Fibroblast of skin of back (primary cell): ENCODE measurements at places on chromosomes 1 and 21.

DNA sequence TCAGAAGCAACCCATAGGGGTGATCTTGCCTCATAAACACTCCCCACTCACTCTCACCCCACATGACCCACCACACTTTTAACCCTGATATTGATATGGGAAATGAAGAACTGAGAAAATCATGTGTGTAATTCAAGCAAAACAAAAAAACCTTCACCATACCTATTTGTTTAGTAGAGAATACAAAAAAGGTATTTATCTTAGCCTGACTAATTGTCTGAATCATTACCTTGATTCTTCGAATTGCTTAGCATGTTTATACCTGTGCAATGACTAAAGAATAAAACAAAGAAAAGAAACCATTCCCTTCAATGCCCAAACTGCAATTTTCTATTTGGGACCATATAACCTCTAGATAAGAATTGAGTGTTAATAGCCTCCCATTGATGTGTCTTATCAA, 1.8 kb downstream of the CLDN17 start:
- DNase-seq, result no peak

- DNase-seq, result no peak
Measured at GRCh38 chr1:105872817-105873216, 1183.7 kb upstream of the PRMT6 start.

- peak; percentile 33 for DNase-seq
Measured at GRCh38 chr1:243513726-243514491, 258.1 kb downstream of the SDCCAG8 start.

GRCh38 chr1:78318011-78318410, 172.8 kb upstream of the PTGFR start:
- DNase-seq, result peak; percentile 65

DNA sequence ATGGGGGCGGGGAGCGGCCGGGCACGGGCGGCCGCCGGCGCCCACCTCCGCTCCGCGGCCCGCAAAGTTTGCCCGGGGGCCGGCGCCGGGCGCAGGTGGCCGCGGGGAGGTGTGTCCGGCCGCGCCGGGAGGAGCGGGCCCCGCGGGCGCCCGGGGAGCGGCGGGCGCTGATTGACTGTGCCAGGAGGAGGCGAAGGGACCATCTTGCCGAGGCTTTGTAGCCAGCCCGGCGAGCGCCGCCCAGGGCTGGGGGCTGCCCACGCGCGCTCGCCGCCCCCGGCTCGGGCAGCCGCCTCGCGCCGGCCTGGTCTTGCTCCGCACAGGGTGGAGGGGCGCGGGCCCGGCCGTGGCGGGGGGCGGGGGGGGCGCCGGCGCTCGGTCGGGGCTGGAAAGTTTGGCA, 432 bp downstream of the EPHB2 start:
- no peak for DNase-seq

GRCh38 chr1:67683766-67684525, 1.1 kb upstream of the GADD45A start:
- DNase-seq, result peak; percentile 53

- no peak for DNase-seq
Measured at GRCh38 chr1:222923506-222923905, 108.7 kb downstream of the DISP1 start.

- no peak for DNase-seq
Measured at GRCh38 chr21:15893902-15894301, 164.1 kb downstream of the USP25 start.

- peak; percentile 14 for DNase-seq
Measured at GRCh38 chr1:28926629-28927265, 12.4 kb downstream of the EPB41 start.

- no peak for DNase-seq
Measured at GRCh38 chr1:43392702-43393101, 3.0 kb downstream of the SZT2 start.

- peak; percentile 6 for DNase-seq
Measured at GRCh38 chr1:44630116-44630515, 44.2 kb downstream of the TMEM53 start.

DNA sequence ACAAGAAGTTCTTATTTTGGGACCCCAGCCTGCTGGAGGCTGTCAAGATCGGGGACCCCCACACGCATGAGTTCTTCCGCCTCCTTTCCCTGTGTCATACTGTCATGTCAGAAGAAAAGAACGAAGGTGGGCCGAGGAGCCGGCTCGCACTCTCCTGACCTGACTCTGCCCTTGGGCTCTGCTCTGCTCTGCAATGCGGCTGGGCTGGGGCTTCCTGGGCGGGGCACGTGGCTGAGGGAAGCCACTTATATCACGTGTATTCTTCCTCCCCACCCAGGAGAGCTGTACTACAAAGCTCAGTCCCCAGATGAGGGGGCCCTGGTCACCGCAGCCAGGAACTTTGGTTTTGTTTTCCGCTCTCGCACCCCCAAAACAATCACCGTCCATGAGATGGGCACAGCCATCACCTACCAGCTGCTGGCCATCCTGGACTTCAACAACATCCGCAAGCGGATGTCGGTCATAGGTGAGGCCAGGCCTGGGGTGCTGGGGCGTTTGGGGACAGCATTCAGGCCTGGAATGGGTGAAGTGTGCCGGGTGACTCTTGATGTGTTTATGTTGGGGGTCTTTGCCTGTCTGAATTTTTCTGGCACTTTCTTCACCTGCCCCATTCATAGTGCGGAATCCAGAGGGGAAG, 17.6 kb downstream of the ATP8B2 start:
- DNase-seq, result no peak

GRCh38 chr1:205936311-205936710, 6.9 kb downstream of the SLC26A9 start:
- no peak for DNase-seq

DNA sequence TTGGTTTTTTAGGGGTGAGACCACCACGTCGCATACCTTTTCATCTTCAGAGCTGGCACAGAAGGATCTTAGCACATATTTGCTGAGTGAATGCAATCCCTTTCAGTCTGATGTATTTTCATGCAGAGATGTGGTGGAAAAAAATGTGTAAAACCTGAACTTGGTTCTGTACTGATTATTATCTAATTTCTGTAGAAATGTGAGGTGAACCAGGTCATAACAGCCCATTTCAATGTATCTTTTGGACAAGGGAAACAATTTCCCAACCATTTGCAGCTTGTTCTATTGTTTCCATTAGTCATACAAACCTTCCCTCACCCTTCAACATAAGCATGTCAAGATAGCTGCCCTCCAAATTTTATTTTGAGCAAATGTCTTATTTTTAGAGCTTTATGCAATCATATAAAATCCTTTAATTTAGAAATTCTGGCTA, 46.8 kb upstream of the RUNX1 start:
- DNase-seq, result no peak

- DNase-seq, result no peak
Measured at GRCh38 chr21:39774227-39774626, 29.2 kb downstream of the IGSF5 start.
